ENCODE measurements at places on chromosomes 4 and X. TPM values are rescaled to one million over a fixed set of nuclear protein-coding genes. Genes with fewer than 3 reads are reported as not detected.

DNA sequence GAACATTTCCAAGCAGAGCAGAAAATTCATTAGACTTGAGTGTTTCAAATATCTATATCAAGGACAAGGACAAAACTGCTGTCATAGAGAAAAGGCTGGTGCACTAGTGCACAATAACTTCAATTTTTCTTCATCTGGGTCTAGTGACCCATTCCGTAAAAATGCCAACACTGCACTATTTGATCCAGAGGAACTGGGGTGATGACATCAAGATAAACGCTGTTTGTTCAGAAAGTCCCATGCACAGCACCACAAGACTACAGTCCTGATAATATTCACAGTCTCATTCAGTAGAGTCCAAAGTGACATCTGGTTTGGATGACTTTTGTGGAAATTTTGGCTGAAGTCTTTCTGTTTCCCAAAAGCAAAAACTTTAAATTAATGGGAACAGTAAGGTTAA, 303.5 kb upstream of the GALNT7 start:
- no peak for DNase-seq

DNA sequence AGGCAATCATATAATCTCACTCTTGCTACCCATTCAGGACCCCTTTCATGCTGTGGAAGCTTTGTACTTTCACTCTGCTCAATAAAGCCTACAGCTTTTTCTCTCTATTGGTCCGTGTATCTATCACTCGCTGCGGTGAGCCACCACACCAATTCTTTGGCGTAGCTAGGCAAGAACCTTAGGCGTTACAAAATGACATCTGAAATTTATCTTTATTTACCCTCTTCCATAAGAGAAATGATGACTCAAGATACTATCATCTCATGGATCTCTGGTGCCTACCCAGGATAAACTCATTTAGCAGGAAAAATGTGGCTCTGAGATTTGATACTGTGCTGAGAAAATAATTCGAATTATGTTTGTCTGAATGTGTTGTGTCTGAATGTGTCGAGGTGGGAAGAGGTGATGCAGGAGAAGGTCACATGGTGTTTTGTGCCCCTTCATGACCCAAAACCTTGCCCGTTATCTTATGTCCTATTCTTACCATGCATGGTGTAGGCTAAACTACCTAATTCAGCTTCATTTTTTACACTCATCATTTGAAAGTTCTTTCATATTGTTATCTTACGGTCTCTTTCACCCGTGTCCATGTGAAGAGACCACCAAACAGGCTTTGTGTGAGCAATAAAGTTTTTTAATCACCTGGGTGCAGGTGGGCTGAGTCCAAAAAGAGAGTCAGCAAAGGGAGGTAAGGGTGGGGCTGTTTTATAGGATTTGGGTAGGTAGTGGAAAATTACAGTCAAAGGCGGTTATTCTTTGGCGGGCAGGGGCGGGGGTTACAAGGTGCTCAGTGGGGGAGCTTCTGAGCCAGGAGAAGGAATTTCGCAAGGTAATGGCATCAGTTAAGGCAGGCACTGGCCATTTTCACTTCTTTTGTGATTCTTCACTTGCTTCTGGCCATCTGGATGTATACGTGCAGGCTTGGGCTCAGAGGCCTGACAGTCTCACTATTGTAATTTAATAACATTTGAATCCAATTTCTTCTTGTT, 41.6 kb upstream of the GIMD1 start:
- no peak for DNase-seq

DNA sequence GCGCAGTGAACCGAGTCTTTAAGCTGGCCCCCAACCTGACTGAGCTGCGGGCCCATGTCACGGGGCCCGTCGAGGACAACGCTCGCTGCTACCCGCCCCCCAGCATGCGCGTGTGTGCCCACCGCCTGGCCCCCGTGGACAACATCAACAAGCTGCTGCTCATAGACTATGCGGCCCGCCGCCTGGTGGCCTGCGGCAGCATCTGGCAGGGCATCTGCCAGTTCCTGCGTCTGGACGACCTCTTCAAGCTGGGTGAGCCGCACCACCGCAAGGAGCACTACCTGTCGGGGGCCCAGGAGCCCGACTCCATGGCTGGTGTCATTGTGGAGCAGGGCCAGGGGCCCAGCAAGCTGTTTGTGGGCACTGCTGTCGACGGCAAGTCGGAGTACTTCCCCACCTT, 2.2 kb downstream of the PLXNA3 start:
- no peak for DNase-seq

- no peak for DNase-seq
Measured at GRCh38 chr4:17426222-17426621, 85.7 kb downstream of the QDPR start.

GRCh38 chrX:31280580-31280979, 208.7 kb upstream of the FTHL17 start:
- no peak for DNase-seq

DNA sequence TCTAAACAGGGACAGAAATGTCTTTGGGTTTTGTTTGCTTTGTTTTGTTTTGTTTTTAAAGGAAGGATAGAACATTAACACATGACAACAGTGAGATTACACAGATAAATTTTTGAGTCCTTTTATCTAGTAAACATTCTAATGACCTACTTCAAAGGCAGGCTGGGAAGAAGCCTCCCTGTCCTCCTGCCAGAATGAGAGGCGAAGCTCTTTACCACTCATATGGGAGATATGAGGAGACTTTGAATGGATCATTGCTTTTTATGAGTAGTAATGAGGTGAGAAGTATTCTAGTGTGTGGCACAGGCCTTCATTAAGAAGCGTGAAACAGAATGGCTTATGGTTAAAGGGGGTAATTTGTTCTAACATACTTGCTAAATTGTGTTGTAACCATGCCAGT, 172.0 kb downstream of the FBXO8 start:
- no peak for DNase-seq

DNA sequence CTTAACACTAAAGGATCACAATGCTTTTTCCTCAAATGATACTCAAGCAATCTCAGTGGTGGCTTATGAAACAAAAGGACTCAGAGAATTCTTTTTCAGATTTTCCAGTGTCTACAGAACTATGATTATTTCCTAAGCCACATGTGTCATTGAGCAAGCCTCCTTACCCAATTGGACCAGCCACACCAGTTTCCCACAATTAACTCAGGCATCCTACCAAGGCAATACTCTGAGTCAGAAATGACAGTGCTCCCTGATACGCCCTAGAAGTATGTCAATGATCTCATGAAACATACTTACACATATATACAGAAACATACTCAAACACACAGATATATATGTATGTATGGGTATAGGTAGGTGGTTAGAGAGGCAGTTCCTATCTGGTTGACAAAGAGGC, 4.8 kb downstream of the ADAMTS3 start:
- DNase-seq: no peak

GRCh38 chr4:10460313-10461047, 3.3 kb upstream of the ZNF518B start:
- no peak for DNase-seq

GRCh38 chr4:92969650-92970379, 666.0 kb downstream of the GRID2 start:
- no peak for DNase-seq

DNA sequence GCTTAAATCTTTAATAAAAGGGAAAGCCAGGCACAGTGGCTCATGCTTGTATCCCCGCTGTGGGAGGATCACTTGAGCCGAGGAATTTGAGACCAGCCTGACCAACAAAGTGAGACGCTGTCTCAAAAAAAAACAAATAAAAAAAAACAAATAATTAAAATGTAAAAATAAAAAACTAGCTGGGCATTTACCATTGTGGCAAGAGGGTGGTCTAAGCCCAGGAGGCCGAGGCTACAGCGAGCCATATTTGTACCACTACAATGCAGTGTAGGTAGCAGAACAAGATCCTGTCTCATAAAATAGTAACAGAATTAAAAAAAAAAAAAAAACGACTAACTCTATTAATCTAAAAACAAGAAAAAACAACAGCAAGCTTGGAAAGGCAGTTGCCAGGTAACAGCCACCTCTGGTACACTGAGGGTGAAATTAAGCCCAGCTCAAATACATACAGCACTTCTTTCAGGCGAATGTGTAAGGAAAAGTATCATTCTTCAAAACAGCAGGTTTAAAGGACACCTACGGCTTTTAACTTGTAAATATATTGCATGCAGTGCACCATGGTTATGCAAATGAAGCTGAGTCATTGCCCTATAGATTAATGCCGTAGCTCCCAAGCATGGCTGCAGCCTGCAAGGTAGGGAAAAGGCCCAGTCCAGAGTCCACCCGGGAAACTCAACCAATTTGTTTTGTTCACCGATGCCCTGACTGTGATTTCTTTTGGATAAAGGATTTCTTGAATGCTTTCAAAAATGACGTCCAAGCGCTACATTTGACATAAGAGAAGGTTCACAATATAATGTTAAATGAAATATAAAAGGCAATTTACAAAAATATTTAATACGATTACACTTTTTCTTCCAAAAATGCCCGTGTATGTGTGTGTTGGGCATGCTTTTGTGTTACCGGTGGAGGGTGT, 14.5 kb upstream of the TXLNG start:
- DNase-seq: no peak

C4orf17 gene
- not detected for total RNA-seq

SPANXB1 gene
- not detected for total RNA-seq

SMIM10 gene
- total RNA-seq: 0.31 TPM
